ENCODE measurements at places on chromosomes 6 and 20.

GRCh38 chr6:37691904-37692806 lies 5.5 kb downstream of the MDGA1 start:
- DNase-seq: peak; percentile 18

GRCh38 chr20:46619445-46619844 lies 31.8 kb downstream of the SLC13A3 start:
- DNase-seq: no peak

GRCh38 chr6:27187231-27188060 lies 60.1 kb upstream of the PRSS16 start:
- DNase-seq: no peak

DNA sequence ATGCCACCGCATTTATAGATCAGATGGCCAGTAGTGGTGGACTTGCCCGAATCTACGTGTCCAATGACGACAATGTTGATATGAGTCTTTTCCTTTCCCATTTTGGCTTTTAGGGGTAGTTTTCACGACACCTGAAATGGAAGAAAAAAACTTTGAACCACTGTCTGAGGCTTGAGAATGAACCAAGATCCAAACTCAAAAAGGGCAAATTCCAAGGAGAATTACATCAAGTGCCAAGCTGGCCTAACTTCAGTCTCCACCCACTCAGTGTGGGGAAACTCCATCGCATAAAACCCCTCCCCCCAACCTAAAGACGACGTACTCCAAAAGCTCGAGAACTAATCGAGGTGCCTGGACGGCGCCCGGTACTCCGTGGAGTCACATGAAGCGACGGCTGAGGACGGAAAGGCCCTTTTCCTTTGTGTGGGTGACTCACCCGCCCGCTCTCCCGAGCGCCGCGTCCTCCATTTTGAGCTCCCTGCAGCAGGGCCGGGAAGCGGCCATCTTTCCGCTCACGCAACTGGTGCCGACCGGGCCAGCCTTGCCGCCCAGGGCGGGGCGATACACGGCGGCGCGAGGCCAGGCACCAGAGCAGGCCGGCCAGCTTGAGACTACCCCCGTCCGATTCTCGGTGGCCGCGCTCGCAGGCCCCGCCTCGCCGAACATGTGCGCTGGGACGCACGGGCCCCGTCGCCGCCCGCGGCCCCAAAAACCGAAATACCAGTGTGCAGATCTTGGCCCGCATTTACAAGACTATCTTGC lies 725 bp downstream of the EEF1A1 start:
- peak; percentile 56 for DNase-seq

DNA sequence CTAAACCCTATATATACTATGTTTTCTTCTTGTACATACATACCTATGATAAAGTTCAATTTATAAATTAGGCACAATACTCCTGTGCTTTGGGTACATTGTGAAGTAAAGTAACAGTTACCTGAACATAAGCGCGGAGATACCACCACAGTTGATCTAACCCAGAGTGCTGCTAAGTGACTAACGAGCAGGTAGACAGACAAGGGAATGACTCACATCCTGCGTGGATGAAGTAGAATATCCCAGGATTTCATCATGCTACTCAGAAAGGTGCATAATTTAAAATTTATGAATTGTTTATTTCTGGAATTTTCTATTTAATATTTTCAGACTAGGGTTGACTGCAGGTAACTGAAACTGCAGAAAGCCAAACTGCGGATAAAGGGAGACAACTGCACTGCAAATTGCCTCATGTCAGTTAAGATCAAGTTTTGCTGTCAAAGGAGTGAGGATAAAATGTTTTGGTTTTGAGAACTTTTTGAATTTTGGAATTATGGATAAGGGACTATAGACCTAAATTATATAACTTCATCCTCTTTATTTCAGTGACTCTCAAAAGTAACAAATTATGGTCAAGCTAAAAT lies 14.4 kb downstream of the MKKS start:
- DNase-seq: peak; percentile 58

DNA sequence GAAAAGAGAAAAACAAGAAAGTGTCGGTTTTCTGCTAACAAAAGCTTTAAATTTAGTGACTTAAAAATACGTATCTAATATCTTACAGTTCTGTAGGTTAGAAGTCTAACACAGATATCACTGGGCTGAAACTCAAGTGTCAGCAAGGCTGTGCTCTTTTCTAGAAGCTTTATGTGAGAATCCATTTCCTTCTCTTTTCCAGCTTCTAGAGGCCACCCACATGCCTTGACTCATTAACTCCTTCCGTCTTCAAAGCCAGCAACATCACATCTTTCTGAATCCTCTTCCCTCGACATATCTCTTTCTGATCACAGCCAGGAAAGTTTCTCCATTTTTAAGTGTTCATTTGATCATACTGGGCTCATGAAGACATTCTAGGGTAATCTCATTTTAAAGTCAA lies 262.0 kb downstream of the MAFB start:
- no peak for DNase-seq

DNA sequence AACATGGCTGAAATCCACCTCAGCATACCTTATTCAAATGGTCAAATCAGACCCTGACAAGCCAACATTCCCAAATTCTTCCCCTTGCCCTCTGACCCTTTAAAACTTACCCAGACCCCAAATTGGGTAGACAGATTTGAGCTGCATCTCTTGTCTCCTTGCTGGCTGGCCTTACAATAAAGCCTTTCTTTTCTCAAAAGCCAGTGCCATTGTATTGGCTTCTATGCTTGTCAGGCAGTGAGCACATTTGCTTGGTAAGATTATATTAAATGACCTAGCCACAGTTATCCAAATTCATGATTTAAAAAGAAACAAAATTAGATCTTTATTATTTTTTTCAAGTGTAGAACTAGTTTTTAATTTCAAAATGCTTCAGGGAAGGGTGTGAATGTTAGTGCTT lies 67.8 kb upstream of the FAM83B start:
- DNase-seq: no peak

- no peak for DNase-seq
Measured at GRCh38 chr6:162778603-162779002, 50.8 kb downstream of the PACRG start.

- DNase-seq: no peak
Measured at GRCh38 chr6:52976149-52976548, 18.9 kb downstream of the GSTA4 start.

DNA sequence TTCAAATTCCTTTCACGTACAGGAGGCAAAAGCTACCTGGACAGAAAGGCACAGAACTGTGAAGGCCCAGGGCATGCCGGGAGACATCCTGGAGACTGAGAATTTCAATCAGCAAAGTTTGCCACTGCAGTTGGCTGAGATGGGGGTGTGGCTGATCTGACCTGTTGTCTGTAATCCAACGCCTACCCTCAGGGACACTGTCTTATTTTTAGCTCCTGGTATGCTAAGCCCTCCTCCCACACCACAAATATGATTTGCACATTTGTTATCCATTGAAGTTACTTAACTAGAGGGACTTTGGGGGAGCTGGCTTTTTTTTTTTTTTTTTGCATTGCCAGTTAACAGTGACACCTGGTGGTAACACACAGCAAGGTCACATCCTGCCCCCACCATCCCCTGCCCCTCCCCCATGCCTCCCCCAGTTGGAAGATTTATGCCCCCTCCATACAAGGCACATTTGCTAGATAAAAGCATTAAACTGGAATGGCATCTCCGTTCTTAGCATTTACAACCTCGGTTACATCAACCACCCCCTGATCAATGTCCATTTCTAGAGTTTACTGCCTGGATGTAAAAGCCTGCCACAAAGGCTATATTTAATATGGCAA lies 40.4 kb downstream of the TTI1 start:
- DNase-seq: peak; percentile 86

- DNase-seq: peak; percentile 96
Measured at GRCh38 chr20:34222208-34222607, 19.0 kb upstream of the ASIP start.

DNA sequence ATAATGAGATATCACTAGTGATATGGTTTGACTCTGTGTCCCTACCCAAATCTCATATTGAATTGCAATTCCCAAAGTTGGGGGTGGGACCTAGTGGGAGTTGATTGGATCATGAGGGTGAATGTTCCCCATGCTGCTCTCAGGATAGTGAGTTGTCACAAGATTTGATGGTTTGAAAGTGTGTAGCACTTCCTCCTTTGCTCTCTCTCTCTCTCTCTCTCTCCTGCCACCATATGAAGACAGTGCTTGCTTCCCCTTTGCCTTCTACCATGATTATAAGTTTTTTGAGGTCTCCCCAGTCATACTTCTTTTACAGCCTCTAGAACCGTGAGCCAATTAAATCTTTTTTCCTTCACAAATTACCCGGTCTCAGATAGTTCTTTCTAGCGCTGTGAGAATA lies 1002.0 kb upstream of the ADGRB3 start:
- DNase-seq: no peak

DNA sequence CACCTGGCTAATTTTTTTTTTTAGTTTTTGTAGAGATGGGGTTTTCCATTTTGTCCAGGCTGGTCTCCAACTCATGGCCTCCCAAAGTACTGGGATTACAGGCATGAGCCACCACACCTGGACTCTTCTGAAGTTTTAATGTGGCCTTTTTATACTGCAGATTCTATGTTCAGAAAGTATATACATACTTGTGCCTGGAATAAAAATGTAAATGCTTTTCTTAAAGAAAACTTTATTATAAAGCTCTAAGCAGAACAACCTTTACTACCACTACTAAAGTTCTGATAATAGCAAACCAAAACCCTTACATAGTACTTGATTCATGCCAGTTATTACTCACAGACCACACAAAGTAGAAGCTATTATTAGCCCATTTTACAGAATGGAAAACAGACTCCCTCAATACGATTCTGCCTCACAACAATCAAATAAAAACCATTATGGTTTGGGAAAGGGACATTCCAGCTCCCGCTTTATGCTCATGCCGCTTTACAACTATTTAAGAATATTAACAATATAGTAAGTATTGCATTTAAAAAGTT lies 5.3 kb downstream of the PHIP start:
- no peak for DNase-seq

- DNase-seq: peak; percentile 80
Measured at GRCh38 chr6:3165631-3166534, 8.5 kb upstream of the TUBB2A start.

- no peak for DNase-seq
Measured at GRCh38 chr6:107511511-107511993, 21.6 kb downstream of the SOBP start.

GRCh38 chr6:108179741-108180140 lies 13.9 kb downstream of the NR2E1 start:
- DNase-seq: no peak

DNA sequence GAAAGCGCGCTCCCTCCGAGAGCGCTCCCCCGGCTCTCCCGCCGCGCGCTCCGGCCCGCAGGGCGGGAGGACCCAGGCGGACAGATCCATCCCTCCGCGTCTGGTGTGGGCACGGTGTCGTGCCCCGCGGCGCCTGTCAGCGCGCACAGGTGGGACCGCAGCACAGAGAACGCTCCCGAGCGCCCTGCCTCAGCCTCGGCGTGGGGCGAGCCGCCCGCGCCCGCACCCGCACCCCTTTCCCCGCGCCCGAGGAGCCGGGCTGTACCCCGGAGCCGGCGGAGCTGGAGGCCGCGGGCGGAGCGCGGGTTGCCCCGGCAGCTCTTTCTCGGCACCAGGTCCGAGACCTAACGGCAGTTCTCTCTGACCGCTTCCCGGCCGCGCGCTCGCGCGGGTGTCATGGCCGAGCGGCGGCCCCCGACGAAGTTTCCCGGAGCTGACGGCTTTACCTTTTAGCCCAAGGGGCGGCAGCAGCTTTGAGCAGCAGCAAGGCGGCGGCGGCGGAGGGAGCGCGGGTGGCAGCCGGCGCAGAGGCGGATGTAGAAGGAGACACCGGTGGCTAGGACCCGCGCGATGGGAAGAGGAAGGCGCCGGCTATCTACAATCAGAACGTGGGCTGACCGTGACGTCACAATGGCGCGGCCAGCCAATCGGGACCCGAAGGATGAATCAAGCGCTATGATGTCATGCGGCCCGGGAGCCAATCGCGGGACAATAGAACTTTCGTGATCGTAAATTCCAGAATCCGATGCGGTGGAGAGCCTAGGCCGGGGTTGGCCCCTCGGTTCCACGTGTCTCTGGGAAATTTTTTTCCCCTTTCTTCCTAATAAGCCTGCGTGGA lies at the start of gene ELOVL5:
Gene ELOVL5, minus strand, starts transcription at position 580 of the 838 bp plus-strand sequence. CDS start 53,251 bp downstream, outside the sequence.
- peak; percentile 98 for DNase-seq

GRCh38 chr20:25239387-25240370 lies 8.2 kb upstream of the PYGB start:
- no peak for DNase-seq

GRCh38 chr6:148999929-149000468 lies 253.2 kb downstream of the UST start:
- DNase-seq: peak; percentile 85

GRCh38 chr6:135030056-135030473 lies 24.6 kb downstream of the HBS1L start:
- DNase-seq: no peak

GRCh38 chr6:104689551-104690205 lies 170.0 kb downstream of the HACE1 start:
- peak; percentile 31 for DNase-seq

DNA sequence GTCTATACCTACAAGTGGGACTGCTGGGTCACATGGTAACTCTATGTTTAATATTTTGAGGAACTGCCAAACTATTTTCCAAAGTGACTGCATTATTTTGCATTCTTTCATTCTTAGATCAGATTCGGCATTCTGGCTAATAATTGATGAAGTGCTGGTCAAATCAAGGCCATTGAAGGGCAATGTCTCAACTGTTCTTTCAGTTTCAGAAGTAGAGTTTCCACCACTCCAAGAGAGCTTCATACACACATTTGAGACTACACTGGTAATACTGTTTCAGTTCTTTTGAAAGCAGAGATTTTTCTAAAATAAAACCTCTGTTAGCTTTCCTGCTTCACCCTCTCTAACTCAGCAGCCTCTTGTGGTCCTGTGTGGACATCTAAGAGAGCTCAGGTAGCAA lies 154.5 kb downstream of the CFAP61 start:
- DNase-seq: no peak

DNA sequence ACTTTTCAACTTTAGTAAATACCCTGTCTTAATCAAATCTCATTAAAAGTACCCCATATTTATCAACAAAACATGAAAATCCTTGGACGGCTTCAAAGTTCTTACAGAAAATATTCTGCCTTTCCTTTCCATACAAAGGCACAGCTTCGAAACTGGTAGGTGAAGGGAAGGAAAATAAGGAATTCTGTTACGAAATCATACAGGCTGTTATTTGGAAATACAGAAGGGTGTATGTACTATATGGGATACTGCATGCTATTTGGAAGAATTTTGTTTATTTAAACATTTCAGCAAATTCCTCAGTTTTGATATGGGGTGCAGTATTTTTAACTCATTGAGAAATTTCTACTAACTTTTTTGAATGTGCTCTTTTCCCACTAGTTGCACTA lies 138.4 kb upstream of the BTN3A2 start:
- no peak for DNase-seq

- DNase-seq: no peak
Measured at GRCh38 chr6:89269981-89270380, 45.1 kb downstream of the GABRR2 start.

DNA sequence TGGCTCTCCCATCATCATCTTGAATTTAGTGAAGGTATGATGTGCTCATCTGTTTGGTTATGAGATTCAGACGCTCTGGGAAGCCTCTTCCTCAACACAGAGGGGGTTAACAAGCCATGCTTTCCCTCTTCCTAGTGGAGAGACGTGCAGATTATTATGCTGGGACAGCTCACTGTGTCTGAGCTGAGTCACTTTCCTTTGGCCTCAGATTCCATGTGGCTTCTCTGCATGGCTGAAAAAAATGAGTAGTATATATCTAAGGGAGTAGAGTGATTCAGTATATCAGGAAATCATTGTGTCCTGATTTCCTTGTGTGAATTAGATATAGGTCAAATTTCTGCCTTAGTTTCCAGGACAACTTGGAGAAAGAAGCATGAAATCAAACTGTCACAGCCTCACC lies 52.6 kb downstream of the FIG4 start:
- peak; percentile 66 for DNase-seq

GRCh38 chr6:76631622-76632021 lies 559.2 kb upstream of the IMPG1 start:
- no peak for DNase-seq

- DNase-seq: peak; percentile 40
Measured at GRCh38 chr6:38508286-38508685, 131.4 kb downstream of the BTBD9 start.

Data from astrocyte (in vitro differentiated cells and primary cell).